Lung microvascular endothelial cell (primary cell): ENCODE measurements at places on chromosomes 3 and 15. TPM values are rescaled to one million over a fixed set of nuclear protein-coding genes. Genes with fewer than 3 reads are reported as not detected.

ARHGEF26 gene
- under 0.01 and 0.22 TPM in 2 replicates for total RNA-seq

GABRA5 gene
- not detected in 2 replicates for total RNA-seq

OIP5 gene
- total RNA-seq: 1.2 and 4.4 TPM in 2 replicates

SAMMSON gene
- not detected in 2 replicates for total RNA-seq

CISH gene
- 0.20 and 0.22 TPM in 2 replicates for total RNA-seq

DAPK2 gene
- total RNA-seq: 7.2 and 13.5 TPM in 2 replicates

ARPP21 gene
- not detected in 2 replicates for total RNA-seq

CLRN1 gene
- total RNA-seq: not detected in 2 replicates

DGKG gene
- 2.0 TPM in 1 of 2 replicates, not detected in the other for total RNA-seq

GP9 gene
- total RNA-seq: not detected in 2 replicates

HTR3E gene
- not detected in 2 replicates for total RNA-seq

CCDC50 gene
- total RNA-seq: 68.9 and 93.5 TPM in 2 replicates

MGA gene
- 15.3 and 31.3 TPM in 2 replicates for total RNA-seq

GABRG3 gene
- total RNA-seq: not detected in 2 replicates

STAB1 gene
- 136 and 224 TPM in 2 replicates for total RNA-seq

KBTBD13 gene
- total RNA-seq: not detected in 2 replicates

ERC2 gene
- total RNA-seq: 1.5 and 2.2 TPM in 2 replicates

ZNF385D gene
- total RNA-seq: 0.22 and 1.8 TPM in 2 replicates

CACNA2D3 gene
- total RNA-seq: not detected in 2 replicates

FBXL2 gene
- 7.8 and 8.9 TPM in 2 replicates for total RNA-seq

RHCG gene
- not detected in 2 replicates for total RNA-seq

LRTM1 gene
- total RNA-seq: not detected in 2 replicates

SLMAP gene
- total RNA-seq: 22.9 and 27.6 TPM in 2 replicates
